ENCODE measurements at places on chromosomes 11 and 22.

GRCh38 chr11:114773541-114774338 lies 95.4 kb downstream of the NXPE2 start:
- no peak for DNase-seq

- DNase-seq, result no peak
Measured at GRCh38 chr11:116826751-116827431, 2.8 kb upstream of the APOC3 start.

- DNase-seq, result no peak
Measured at GRCh38 chr22:36196254-36197064, 5.2 kb downstream of the APOL4 start.

- no peak for DNase-seq
Measured at GRCh38 chr11:8016440-8016839, 29.3 kb downstream of the EIF3F start.

DNA sequence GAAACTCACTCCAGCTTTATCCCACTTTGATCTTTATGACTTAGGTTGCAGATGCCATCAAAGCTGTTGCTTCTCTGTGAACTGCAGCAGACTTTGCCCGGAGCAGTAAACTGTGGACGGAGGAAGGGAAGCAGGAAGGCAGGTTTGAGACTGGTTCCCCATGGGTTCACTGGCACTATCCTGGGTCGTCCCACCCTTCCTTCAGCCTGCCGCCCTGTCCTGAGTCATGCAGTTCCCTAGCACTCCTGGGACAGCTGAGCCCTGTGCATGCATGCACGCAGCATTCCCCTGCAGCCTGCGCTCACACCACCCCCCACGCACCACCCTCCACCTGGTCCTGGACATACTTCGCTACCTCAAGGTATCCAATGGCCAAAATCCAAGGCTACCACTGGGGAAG lies 23.5 kb upstream of the P2RY2 start:
- DNase-seq, result no peak

DNA sequence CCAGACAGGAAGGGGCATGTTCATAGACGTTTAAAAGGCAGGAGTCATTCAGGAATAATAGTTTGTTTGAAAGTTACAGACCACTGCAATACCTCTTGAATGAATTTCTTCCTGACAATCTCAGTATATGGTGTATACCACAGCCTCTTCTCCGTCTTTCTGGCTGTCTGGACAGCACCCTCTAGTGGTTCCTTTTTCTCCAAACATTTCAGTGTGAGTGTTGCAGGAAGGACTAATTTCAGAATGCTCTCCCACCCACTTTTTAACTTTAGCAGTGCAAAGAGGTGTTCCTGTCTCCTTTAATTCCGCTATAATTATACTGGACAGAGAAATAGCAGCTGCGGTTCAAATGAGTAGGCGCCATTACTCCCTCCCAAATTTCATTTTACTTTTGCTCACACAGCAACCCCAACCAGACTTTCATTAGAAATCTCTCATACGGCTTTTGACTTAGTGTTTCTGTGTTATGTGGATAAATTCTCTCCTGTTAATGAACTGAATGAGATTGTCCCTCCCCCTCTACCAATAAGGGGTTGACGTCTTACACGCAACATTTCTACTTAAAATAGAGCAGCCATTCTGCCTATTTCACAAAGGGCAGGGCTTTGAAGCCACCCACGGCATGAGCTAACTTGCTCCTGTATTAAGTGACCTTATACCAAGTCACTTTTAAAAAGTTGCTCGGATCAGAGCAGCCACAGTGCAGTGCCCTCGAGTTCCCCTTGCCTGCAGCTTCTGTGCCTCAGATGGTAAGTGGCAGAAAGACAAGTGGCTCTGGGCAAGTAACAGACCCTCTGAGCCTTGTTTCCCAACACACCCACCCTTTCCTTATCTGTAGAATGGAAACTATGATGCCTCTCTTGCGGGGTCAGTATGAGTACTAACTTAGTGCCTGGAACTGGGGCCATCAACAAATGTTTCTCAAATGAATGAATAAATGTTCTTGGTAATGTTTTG lies 368.6 kb downstream of the OPCML start:
- peak; percentile 5 for DNase-seq

DNA sequence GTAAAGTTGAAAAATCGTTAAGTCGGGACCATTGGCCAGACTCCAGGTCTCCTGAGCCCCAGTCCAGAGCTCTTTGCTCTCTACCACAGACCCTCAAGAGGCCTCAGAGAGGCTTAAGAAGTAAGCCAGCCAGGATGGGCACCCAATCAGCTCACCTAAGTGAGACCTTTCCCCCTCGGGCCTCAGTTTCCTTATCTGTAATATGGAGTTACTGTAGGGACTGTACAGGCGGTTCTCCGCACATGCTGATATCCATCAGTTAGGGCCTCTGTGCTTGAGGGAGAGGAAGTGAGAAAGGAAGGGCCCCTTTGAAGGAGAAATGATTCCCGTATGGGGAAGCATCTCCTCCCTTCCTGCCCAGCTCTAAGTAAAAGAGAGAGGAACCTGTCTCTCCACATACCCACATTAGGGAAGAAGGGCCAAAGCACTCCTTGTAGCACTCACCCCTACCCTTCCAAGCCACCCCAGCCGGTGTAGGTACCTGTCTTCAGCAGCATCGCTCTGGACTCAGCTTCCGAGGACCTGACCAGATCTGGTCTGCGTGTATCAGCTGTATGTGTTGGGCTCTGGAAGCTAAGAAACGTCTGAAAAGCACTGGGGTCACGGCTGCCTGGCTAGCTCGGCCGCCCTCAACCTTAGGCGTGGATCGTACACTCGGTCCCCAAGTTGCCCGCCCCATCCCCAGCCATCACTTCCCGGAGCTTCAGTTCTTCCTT lies 653 bp downstream of the NAGA start:
- DNase-seq, result no peak

DNA sequence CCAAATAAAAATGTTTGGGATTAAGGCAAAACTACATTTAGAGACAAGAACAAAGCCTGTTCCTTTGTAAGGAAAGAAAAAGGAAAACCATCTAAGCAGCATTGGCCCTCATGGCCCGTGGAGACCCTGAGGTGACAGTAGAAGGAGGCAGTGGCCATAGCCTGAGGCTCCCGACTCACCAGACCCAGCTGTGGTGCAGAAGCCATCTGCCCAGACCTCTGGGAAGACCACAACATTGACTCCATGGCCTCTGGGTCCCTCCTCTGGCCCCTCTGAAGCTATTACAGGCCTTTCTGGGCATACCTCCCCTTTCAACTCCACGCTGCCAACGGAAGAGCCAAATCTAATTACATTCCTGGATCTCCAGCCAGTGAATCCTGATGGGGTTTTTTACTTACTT lies 6.4 kb downstream of the PRAME start:
- no peak for DNase-seq

DNA sequence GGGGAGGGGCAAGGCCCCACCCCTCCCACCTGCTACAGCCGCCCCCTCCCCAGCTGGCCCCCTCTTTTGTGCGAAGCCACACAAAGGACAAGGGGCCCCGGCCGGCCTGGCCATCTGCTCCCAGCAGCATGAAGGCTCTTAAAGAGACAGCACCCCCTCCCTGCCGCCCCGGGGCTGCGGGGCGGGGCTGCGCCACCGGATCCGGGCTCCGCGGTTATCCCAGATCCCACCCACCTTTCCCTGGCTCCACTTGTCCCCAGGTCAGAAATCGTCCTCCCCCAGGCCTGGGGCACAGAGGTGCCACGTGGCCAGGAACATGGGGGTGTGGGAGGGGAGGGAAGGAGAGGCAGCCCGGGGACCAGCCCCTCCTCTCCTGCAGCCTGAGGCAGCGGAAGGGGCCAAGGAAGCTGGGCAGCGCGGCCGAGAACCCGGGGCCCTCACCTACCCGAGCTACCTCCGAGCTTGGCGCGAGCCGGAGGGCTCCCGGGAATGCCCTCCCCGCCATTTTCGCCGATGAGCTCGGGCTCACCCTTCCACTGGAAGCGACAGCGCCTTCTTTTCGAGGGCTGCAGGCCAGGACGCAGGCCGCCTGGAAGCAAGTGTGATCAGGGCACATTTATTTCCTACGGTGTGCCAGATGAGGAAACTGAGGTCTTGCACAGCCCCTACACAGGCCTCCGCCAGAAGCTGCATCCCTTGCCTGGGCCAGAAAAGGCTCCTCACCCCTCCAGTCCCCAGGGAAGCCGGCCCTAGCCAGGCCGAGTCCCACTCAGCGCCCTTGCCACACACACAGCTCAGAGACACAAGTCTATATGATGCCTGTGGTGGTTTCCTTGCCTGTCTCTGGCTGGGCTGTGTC lies 2.5 kb upstream of the RCOR2 start:
- DNase-seq, result no peak

GRCh38 chr11:75868990-75869389 lies 54.0 kb downstream of the UVRAG start:
- no peak for DNase-seq

Measured in fibroblast of the conjunctiva (primary cell).